ENCODE measurements at places on chromosomes 1 and 21. TPM values are rescaled to one million over a fixed set of nuclear protein-coding genes. Genes with fewer than 3 reads are reported as not detected.

DNA sequence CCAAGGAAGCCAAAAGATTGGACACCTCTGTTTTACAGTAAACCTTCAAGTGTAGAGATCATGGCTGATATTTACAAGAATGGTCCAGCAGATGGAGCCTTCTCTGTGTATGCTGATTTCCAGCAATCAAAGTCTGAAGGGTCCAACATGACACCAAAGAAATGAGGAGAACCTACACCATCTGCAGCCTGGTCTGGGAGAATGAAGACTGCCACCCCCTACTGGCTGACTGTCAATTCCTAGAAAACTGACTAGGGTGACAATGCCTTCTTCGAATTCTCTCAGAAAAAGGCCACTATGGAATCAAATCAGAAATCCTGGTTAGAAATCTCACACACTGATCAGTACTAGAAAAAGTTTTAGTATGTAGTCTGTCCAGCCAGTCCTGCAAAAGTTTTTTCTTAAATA lies 83.3 kb downstream of the CDC42BPA start:
- no peak for DNase-seq

GRCh38 chr1:203085528-203086406 lies at the start of gene MYOG:
MYOG (minus strand) TSS chr1:203086012; CDS start chr1:203085961, 51 bp downstream.
- DNase-seq: no peak

- no peak for DNase-seq
These were observed 890.2 kb upstream of the NCAM2 start for GRCh38 chr21:20108016-20108415.

- no peak for DNase-seq
These were observed 153.1 kb downstream of the AK5 start for GRCh38 chr1:77434967-77435366.

DNA sequence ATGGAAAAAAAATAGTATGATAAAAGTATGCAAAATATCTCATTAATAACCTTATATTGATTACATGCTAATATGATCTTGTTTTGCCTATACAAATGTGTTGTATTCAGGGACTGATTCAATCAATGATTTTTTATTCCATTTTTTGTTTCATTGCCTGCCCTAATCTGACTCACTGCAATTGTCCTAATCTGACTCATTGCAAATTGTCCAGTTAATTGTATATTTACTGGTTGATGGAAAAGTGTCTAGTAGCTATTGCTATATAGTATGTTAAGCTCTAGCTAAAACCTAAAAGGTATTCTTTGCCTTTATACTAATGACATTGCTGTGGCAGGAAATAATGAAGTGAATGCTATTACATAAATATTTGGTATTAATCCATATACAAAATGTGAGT lies 728.9 kb upstream of the ZP4 start:
- no peak for DNase-seq

GRCh38 chr1:77378723-77379535 lies 97.1 kb downstream of the AK5 start:
- DNase-seq: no peak

DNA sequence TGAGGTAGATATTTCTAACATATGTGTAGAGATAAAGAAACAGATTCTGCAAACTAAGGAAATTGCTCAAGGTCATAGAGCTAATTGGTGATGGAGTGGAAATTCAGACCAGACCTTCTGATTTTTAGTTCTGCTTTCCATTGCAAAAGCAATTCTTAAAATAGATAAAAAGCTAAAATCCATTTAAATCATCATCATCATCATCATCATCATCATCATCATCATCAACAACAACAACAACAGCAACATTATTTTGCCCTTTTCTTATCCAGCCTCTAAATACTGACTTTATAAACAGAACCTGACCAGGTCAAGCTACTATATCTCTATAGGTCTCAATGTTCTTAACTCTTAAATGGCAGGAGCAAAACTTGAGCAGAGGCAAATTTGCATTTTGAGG lies 14.0 kb upstream of the ROR1 start:
- DNase-seq: no peak

Gene IQGAP3
- 0.09 TPM for polyA plus RNA-seq

Gene MTARC2
- polyA plus RNA-seq: 26.3 TPM

Gene SH2D1B
- 0.05 TPM for polyA plus RNA-seq

Gene S100A7A
- polyA plus RNA-seq: not detected

Gene PRR9
- not detected for polyA plus RNA-seq

Data from right cardiac atrium (tissue), 5 donors.